Stimulated activated CD4-positive, alpha-beta T cell treated with anti-CD3 and anti-CD28 coated beads, Interleukin-4, amount 100 ng/mL, for 24 hours (primary cell): ENCODE measurements at places on chromosomes 4 and X.

- no peak for DNase-seq
Observed at GRCh38 chrX:132207996-132208395, 11.3 kb downstream of the RAP2C start.

- no peak for DNase-seq
Observed at GRCh38 chr4:104494822-104495559, at the start of gene CXXC4. Gene CXXC4 (minus strand): TSS chr4:104494894. CDS start chr4:104491802, 3,092 bp downstream.

- no peak for DNase-seq
Observed at GRCh38 chrX:41452565-41453356, 5.6 kb downstream of the NYX start.

DNA sequence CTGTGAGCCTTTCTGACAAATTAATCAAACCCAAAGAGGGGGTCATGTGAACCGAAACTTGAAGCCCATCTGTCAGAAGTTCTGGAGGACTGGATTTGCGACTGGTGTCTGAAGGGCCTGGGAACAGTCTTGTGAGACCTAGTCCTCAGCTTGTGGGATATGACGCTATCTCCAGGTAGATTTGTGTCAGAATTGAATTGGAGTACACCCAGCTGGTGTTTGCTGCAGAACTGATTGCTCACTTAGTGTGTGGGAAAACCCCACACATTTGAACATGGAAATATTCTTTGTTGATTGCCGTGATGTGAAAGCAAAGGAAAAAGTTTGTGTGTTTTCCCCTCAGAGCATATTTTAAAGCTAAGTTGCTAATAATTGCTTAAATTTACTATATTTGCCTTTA, 30.3 kb upstream of the TMSB15B start:
- DNase-seq: peak; percentile 4

DNA sequence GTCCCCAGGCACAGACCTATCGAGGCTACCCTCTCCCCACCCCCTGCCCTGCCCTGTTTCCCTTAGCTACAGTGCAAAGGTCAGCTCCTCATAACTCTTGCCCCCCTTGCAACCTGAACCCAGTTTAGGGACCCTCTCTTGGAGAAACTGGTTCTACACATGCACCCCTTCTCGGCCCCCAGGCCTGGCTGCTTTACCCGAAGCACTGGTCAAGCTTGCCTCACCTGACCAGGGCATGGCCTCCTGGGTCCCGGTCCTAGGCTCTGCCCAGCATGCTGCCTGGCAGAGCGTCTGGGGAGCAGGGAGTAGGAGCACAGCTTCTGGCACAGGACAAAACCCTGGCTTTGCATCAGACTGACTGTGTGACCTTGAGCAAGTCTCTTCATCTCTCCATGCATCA, 28.0 kb downstream of the ZNF185 start:
- DNase-seq: no peak

- DNase-seq: no peak
Observed at GRCh38 chr4:70833675-70834074, 6.0 kb downstream of the GRSF1 start.

DNA sequence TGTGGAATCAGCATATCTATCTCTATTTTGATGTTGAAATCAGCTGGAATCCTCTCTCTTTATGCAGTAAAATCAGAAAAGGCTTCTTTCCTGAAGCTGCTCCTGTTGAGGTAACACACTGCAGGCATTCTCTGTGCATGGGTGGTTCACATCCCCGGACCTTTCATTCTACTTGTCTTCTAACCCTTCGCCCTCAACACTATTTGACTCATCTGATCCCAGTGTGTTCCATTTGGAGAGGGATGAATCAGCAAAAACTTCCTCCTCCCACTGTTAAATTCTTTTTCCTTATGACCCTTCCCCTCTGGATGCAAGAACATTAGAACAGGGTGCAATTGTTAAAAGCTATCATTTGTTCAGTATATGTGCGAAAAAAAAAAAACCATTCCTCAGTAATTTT, 67.4 kb downstream of the RNF150 start:
- no peak for DNase-seq

DNA sequence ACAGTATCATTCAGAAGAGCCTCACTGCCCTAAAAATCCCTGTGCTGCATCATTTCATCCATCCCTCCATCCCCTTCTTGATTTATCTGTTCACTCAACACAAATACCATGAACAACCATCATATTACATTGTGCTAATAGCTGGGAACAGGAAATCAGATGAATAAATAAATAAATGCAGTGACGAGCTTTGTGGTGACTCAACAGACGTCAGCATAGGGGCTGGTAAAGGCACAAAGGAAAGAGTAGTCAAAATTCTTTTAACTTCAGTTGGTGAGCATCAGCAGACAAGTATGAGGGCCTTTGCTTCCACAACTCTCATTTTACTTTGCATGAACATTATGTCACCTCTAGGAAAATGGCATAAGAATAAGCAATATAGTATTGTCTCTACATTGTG, 65.5 kb downstream of the EDNRA start:
- no peak for DNase-seq
